ENCODE measurements at places on chromosomes 7 and 10. TPM values are rescaled to one million over a fixed set of nuclear protein-coding genes. Genes with fewer than 3 reads are reported as not detected.

UTF1 gene
- 1.9 TPM for total RNA-seq

DMTF1 gene
- 128 TPM for total RNA-seq

GIMAP5 gene
- total RNA-seq = not detected

HOXA2 gene
- total RNA-seq = not detected

PPP1R17 gene
- not detected for total RNA-seq

HOXA10 gene
- total RNA-seq = not detected

MEOX2 gene
- total RNA-seq = not detected

DDC gene
- 1.1 TPM for total RNA-seq

MRLN gene
- total RNA-seq = not detected

GPR15LG gene
- total RNA-seq = not detected

CCDC71L gene
- 26.1 TPM for total RNA-seq

CLDN3 gene
- total RNA-seq = 44.1 TPM

NPY4R2 gene
- total RNA-seq = not detected

GNGT1 gene
- not detected for total RNA-seq

DOCK4 gene
- 12.7 TPM for total RNA-seq

ZNF736 gene
- not detected for total RNA-seq

THNSL1 gene
- 8.7 TPM for total RNA-seq

RBP3 gene
- not detected for total RNA-seq

ARHGEF35 gene
- 9.5 TPM for total RNA-seq

MUC12 gene
- 2.9 TPM for total RNA-seq
